ENCODE measurements at places on chromosomes 5 and 9.

DNA sequence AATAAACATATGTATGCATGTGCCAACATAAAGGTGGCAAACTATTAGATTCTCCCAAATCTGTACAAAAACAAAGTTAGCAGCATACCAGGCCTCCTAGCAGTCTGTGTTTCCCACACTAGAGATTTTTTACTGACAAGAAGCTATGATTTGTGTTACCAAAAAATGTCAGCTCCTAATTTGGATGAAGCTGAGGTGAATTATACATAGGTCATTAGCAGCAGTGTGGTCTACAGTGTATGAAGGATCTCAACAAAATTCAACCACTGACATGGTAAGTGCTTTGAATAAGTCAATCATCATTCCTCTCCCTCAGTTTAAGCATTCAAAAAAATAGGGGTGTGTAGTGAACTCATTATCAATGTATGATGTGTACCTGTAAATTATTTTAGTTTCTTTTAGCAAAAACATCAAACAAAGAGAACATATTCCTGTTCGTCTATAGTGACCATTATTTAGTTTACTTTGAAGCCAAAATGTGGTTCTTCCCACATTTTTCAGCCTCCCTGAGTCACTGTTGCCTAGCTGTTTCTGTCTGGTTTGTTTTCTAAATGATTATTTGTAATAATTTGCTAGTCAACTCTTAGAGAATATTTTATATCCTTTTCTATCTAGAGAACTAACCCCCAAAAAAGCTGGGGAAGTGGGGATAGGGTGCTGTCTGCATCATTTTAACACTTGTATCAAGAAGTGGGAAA lies 52.1 kb upstream of the RGMB start:
- DNase-seq, result no peak

GRCh38 chr9:68546596-68547390 lies 6.1 kb upstream of the TMEM252 start:
- DNase-seq, result peak; percentile 45

- DNase-seq, result no peak
Observed at GRCh38 chr5:37637165-37637845, 202.5 kb downstream of the GDNF start.

- DNase-seq, result peak; percentile 18
Observed at GRCh38 chr5:112329419-112330090, 89.5 kb downstream of the EPB41L4A start.

- DNase-seq, result no peak
Observed at GRCh38 chr5:77280036-77280435, 69.6 kb downstream of the PDE8B start.

DNA sequence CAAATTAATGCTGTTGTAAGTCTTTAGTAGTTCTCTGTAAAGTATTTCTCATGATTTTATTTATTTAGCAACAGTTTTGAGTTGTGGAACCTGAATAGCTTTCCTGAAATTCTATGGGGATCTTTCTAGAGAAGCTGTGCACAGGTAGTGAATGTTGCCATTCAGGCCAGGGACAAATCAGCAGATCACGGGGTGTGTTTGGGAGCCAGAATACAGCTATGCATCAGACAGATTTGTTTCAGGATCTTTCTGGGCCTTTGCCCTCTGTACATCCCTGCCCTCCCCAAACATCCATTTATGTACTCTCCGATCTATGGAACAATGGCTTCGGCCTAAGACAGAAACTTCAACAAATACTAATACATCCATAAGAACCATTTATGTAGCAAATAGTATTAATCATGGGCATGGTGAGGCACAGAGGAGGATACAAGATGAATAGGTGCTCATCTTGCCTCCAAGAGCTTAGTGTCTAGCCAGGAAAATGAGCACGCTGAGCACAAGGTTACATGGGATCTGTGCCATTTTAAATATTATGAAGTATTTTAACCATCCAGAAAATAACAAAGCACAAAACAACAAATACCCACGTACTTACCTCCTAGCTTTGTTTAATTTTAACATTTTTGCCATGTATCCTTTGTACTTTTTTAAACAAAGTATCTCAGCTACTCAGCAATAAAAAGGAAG lies 13.1 kb downstream of the ARHGEF37 start:
- DNase-seq, result no peak

GRCh38 chr5:32432633-32433032 lies 11.9 kb downstream of the ZFR start:
- no peak for DNase-seq

DNA sequence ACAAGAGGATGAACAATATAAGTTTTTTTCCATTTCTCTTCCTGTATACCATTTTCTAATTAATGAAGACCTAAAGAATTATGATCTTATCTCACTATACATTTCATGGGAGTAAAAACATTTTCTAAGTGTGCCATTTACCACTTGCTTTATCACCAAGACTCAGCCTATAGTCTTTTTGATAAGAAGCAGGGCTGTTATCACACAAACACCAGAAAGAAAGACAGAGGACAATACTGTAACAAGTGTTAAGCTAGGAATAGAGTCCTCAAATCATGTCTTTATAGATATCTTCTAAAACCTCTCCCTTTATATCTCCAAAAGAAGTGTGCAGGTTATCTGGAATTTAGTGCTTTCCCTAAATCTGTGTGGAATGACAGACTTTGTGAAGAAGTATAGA lies 119.7 kb downstream of the FAM174A start:
- no peak for DNase-seq

DNA sequence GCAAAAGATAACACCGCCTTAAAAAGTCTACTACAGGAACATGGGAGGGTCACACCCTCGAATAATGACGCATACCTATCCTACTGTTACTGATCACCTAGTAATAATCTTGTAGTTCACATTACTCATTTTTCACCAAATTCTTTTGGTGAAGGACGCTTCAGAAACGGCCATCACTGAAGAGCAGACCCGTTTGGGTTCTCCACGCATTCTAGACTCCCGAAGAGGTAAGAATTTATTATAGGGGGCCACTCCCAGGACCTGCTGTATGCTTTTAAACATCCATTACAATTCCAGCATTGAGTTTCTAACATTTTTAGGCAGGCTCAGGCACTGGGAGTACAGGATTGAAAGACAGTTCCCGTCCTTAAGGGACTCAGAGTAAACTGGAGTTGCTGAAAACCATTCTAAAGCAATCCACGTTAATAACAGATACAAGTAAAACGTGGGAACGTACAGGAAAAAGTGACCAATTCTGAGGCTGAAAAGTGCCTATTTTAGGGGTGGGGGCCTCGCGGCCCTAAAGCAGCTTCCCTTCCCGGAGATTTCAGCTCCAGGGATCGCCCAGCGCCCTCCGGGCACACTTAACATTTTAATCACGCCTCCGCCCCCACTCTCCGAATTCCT lies at the start of gene FER:
Gene FER, plus strand, starts transcription at position 124 of the 627 bp plus-strand sequence. CDS start 50,286 bp downstream, outside the sequence.
- no peak for DNase-seq

DNA sequence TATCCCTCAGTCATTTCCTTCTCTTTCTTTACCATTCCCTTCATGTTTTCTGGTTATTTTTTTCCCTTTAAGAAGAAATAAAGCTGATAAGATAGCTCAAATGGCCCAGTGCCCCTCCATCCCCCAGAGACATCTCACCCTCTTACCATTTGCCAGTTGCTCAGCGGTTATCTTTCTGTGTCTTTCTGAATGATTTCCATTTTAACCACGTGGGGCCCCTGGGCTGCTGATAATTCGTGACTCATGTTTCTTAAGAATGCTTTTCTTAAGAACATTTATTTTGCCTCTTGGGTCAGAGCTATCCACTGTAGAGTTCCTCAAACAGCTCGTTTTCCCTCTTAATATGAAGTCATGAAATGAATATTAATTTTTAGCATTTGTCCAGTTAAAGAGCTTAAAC lies 147.8 kb downstream of the MAST4 start:
- DNase-seq, result no peak

DNA sequence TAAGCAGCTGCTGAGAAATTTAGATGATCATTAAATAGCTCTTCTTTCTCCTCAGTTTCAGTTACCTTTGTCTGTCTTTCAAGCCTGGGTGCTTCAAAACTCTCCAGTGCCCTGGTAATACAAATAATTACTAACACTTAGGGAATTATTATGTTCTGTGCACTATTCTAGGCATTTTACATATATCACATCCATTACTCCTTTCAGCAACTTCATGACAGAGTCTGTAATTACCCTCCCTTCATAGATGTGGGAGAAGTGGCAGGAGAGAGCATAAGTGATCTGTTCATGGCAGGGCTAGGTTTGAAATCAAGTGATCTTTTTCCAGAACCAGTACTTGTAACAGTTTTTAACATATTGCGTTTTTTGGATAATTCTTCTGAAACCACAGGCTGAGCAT lies 32.0 kb downstream of the MAN2A1 start:
- DNase-seq, result no peak

DNA sequence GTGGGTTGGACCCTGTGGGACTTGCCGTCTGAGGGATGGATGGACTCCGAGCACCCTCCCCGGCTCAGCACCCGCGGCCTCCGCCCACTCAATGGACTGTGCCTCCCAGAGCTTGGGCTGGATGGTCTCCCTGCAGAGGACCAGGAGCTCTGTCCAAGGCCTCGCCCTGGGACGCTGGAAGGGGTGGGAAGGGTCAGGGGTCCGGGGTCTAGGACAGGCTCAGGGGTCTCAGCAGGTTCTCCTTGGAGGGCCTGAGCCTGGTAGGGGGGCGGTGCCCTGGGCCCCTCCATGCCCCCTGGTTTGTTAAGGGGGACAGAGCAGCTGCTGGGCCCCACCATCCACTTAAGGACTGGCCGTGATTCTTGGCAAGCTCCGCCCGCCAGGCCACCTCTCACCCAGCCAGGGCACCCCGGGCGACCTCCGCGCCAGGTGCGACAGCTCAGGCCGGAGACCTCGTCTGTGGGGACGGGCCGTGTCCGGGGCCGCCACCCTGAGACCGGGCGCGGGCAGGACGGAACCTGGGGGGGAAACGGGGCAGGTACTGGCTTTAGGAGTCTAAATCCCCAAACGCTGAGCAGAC lies 29.2 kb downstream of the EXOC3 start:
- DNase-seq, result no peak

GRCh38 chr5:172583931-172584511 lies 57.0 kb upstream of the NEURL1B start:
- no peak for DNase-seq

- no peak for DNase-seq
Observed at GRCh38 chr5:52840277-52841050, 52.7 kb downstream of the ITGA1 start.

DNA sequence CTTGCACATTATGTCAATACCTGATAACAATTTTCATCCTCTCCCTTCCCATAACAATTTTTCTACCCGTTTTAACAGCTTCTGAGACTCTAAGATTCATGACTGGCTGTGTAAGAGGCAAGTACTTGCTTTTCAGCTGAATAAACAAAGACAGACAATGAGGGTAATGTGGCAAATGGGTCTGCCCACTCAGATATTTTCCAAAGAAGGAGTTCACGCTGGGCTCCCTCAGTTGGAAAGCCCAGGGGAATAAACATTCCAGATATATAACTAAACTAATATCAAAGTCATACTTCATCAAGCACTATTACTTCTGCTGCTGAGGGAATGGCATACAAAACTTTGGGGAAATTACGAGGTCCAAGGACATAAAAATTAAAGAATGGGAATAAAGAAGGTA lies 24.4 kb downstream of the MEGF9 start:
- no peak for DNase-seq

DNA sequence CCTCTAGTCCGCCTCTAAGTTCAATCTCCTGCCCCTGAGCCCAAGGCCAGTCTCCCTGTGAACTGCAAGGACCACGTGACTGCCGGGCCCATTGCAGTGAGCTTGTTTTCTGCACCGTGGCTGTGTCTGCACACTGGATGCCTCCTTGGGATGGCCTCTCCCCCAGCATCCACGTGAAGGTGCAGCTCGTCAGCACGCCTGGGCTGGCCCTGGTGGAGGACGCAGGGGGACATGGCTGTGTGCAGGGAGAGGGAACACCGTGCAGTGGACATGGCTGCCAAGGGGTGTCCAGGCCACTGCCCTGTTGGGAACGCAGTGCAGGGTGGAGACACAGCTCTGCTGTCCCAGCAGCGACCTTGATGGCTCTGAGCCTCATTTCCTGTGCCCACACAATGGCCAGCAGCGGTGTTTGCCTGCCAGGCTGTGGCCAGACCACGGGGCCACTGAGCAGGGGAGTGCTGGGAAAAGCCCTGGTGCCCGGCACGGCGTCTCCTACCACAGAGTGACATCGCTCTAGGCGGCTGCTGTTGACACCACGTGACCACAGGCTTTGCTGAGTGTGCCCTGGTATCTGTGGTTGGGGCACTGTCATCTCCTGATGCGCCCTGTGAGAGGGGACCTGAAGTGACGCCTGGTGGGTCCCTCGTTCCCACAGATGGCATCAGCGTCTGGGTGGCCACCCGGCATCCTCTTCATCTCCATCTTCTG lies 26.9 kb upstream of the EXOC3 start:
- DNase-seq, result no peak

- DNase-seq, result no peak
Observed at GRCh38 chr5:132665574-132666080, 7.7 kb downstream of the IL13 start.

- no peak for DNase-seq
Observed at GRCh38 chr9:36258996-36259533, 817 bp upstream of the GNE start.

- no peak for DNase-seq
Observed at GRCh38 chr9:12863618-12864017, 88.8 kb downstream of the LURAP1L start.

DNA sequence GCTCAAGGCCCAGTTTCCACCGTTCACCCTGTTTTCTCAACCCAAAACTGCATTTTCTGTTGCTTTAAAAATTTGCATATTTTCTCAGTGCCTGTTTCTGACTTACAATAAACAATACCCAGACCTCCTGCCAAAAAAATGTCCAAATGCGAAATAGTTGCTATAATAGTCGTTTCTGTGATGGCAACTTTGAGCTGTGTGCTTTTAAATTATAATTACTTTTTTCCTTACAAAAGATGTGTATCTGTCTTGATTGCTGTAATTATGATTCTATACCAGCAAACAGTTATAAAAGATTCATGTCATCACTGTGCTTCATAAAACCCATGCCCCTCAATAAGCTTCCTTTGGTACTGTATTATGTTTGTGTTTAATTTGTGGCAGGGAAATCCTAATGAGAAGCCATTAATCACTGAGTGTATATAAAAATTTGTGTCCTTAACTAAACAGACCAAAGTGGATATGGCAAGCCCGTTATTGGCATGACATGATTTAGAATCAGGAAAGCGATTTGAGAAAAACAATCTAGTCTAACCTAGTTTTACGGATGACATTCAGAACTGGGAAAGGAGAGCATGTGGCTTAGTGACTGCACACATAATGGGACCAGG lies 5.4 kb upstream of the SLC1A3 start:
- DNase-seq, result no peak

Data from GM18507 (cell line).